ENCODE measurements at places on chromosomes 3 and 15. TPM values are rescaled to one million over a fixed set of nuclear protein-coding genes. Genes with fewer than 3 reads are reported as not detected.

DNA sequence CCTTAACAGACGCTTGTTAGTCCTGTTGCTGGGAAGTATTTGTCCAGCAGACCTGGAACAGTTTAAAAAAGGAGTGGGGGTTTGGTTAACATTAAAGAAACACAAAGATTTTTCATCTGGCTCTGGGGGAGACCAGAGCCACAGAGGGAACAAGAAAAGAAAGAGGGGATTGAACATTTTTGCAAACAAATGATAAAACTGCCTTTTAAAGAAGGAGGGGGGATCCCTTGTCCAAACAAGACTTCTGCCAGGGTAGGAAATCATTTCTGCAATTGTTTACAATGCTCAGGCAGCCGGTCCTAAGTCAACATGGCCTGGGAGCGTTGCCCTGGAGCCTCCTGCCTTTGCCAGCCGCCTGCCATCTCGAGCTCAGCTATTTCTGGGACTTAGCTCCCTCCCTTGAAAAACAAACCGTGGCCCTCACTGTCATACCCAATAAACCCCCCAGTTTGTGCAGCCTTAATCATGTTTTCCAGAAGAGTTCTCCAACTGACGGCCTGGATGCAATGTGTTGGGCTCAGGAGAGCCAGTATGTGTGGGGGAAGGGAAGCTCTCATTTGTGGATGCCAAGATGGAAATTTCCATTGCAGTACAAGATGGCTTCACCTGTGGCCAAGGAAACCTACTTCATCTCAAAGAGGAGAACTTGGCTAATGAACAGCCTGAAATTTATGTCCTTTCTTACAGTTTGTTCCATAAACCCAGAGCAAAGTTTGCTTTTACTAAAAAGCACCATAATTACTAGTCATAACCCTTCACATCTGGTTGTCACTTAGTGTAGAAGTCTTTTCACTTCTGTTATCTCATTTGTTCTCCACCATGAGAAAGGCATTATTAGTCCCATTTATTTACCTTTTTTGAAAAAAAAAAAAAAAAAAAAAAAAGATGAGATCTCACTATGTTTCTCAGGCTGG, 75.9 kb upstream of the RNU6-1 start:
- H3K4me1 ChIP-seq = peaks cover 12% of the 10 kb centered on the region
- DNase-seq = peak; percentile 87
- H3K36me3 ChIP-seq = no peaks in the 10 kb centered on the region
- no peaks in the 10 kb centered on the region for H3K27me3 ChIP-seq

DNA sequence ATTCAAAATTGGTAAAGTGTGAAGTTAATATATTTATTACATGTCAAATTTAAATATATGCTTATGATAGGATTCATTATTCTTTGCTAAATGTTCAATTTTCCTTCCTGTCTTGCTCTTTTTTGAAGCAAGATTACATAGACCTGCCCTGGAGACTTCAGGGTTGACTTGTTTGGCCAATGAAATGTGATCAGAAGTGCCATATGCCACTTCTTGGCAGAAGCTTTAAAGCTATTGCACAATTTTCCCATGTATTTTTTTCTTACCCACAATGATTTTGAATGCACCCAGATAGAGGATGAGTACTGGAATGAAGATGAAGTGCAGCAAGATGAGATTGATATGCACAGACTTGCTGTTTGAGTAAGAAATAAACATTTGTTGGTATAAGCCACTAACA, 406.3 kb upstream of the BCHE start:
- no peaks in the 10 kb centered on the region for H3K27me3 ChIP-seq
- H3K4me1 ChIP-seq = no peaks in the 10 kb centered on the region
- no peaks in the 10 kb centered on the region for H3K36me3 ChIP-seq
- no peak overlapping the region for H3K4me3 ChIP-seq
- H3K27ac ChIP-seq = no peak overlapping the region

GRCh38 chr15:61025308-61025707, 203.8 kb downstream of the RORA start:
- H3K36me3 ChIP-seq = no peaks in the 10 kb centered on the region
- DNase-seq = no peak
- no peaks in the 10 kb centered on the region for H3K27me3 ChIP-seq
- peak overlapping the region; percentile 42 for H3K27ac ChIP-seq
- peaks cover 6% of the 10 kb centered on the region for H3K4me1 ChIP-seq
- H3K4me3 ChIP-seq = no peak overlapping the region

- DNase-seq = no peak
- H3K27ac ChIP-seq = no peak overlapping the region
- no peaks in the 10 kb centered on the region for H3K36me3 ChIP-seq
- H3K4me1 ChIP-seq = no peaks in the 10 kb centered on the region
- H3K4me3 ChIP-seq = no peak overlapping the region
- no peaks in the 10 kb centered on the region for H3K27me3 ChIP-seq
Observed at GRCh38 chr15:33586786-33587697, 276.3 kb downstream of the RYR3 start.

- no peaks in the 10 kb centered on the region for H3K27me3 ChIP-seq
- no peaks in the 10 kb centered on the region for H3K4me1 ChIP-seq
- no peak for DNase-seq
- no peaks in the 10 kb centered on the region for H3K36me3 ChIP-seq
Observed at GRCh38 chr3:18740631-18741583, 315.8 kb upstream of the SATB1 start.

- no peaks in the 10 kb centered on the region for H3K27me3 ChIP-seq
- no peak overlapping the region for H3K4me3 ChIP-seq
- H3K4me1 ChIP-seq = peaks cover 24% of the 10 kb centered on the region
- no peak overlapping the region for H3K27ac ChIP-seq
Observed at GRCh38 chr3:149534082-149534481, 59.6 kb downstream of the TM4SF4 start.

- DNase-seq = no peak
- H3K4me3 ChIP-seq = no peak overlapping the region
- no peaks in the 10 kb centered on the region for H3K36me3 ChIP-seq
Observed at GRCh38 chr3:36707623-36708409, 56.5 kb downstream of the DCLK3 start.

GRCh38 chr15:80301472-80301871, 49.5 kb upstream of the CTXND1 start:
- no peaks in the 10 kb centered on the region for H3K36me3 ChIP-seq
- H3K4me3 ChIP-seq = no peak overlapping the region
- DNase-seq = no peak
- no peaks in the 10 kb centered on the region for H3K4me1 ChIP-seq
- H3K27me3 ChIP-seq = no peaks in the 10 kb centered on the region
- H3K27ac ChIP-seq = no peak overlapping the region

- H3K36me3 ChIP-seq = peaks cover 9% of the 10 kb centered on the region
- no peak for DNase-seq
- no peaks in the 10 kb centered on the region for H3K27me3 ChIP-seq
Observed at GRCh38 chr3:99850608-99851007, 32.9 kb downstream of the CMSS1 start.

GRCh38 chr3:195263193-195263924, 7.6 kb downstream of the XXYLT1 start:
- DNase-seq = peak; percentile 64
- no peaks in the 10 kb centered on the region for H3K36me3 ChIP-seq
- no peaks in the 10 kb centered on the region for H3K27me3 ChIP-seq
- no peak overlapping the region for H3K27ac ChIP-seq

RTP1 gene
- polyA plus RNA-seq = not detected

ZCWPW2 gene
- polyA plus RNA-seq = 1.2 TPM

CDHR4 gene
- 5.0 TPM for polyA plus RNA-seq

GPR149 gene
- not detected for polyA plus RNA-seq
